ENCODE measurements at places on chromosomes 12 and 14. TPM values are rescaled to one million over a fixed set of nuclear protein-coding genes. Genes with fewer than 3 reads are reported as not detected.

HOXC9 gene
- 2.9 TPM for total RNA-seq

KANSL2 gene
- 67.2 TPM for total RNA-seq

DPPA3 gene
- 40.0 TPM for total RNA-seq

MMP19 gene
- total RNA-seq: 1.9 TPM

GLS2 gene
- 14.2 TPM for total RNA-seq

MMP17 gene
- total RNA-seq: 3.6 TPM

RNASE9 gene
- not detected for total RNA-seq

MSI1 gene
- total RNA-seq: 21.7 TPM

All from Caco-2 (cell line).